ENCODE measurements at places on chromosomes 1 and 21. TPM values are rescaled to one million over a fixed set of nuclear protein-coding genes. Genes with fewer than 3 reads are reported as not detected.

The IL19 gene
- total RNA-seq, result not detected

The S100A2 gene
- 0.92 TPM for total RNA-seq

The LEMD1 gene
- 11.9 TPM for total RNA-seq

The GALE gene
- total RNA-seq, result 35.1 TPM

The TMEM51 gene
- total RNA-seq, result 4.8 TPM

The HAO2 gene
- total RNA-seq, result 0.61 TPM
